Activated T-helper 17 cell treated with anti-CD3 and anti-CD28 coated beads, Interleukin-2, amount 50 U/mL, for 72 hours (primary cell): ENCODE measurements at places on chromosomes 6 and 20. TPM values are rescaled to one million over a fixed set of nuclear protein-coding genes. Genes with fewer than 3 reads are reported as not detected.

DNA sequence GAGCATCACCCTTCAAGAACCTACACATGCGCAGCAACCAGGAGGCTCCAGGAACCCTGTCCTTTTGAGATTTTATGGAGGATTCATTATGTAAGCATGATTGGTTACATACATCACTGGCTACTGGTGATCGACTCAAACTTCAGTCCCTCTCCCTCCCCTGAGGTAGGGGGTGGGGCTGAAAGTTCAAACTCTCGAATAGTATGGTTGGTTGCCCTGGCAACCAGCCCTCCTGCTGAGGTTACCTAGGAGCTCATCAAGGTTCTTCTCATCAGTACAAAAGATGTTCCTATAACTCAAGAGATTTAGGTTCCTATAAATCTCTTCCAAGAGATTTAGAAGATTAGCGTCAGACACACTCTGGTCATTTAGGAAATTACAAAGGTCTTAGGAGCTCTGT, 21.9 kb upstream of the ZSCAN9 start:
- no peak for ATAC-seq

GRCh38 chr6:131597446-131597845, 24.4 kb downstream of the ARG1 start:
- ATAC-seq, result no peak

- no peak for ATAC-seq
Measured at GRCh38 chr6:145349950-145350510, 385.3 kb downstream of the EPM2A start.

DEFB116 gene
- not detected for total RNA-seq

GRCh38 chr6:129696028-129696418, 14.0 kb downstream of the ARHGAP18 start:
- ATAC-seq, result no peak

NINL gene
- total RNA-seq, result 4.6 TPM

DNA sequence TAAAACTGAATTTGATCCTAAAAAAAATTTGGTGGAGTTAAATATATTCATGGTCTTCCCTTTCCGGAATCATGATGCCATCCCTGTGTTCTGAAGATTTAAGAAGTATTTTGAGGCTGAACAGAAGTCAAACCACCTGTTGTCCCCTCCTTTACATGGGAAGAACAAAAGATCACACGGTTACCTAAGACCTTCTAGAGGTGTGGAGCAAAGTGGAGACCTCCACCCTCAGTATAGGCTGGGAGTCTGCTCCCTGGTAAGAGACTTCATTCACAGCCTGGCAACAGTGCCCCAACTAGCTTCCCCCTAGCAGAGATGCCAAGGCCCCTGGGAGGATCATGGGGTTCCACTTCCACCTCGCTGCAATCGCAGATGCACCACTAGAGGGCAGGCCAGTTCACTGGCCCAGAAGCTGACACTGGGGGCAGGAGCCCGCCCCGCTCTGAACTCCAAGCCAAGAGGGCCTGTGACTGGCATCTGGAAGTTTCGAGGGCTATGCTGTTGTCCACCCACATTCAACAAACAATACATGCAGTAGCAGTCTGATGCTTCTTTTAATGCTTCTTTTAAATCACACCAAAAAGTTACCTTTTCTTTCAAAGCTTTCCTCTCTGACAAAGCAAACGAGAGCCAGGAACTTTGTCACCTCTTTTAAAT, 19.5 kb upstream of the UBE2J1 start:
- peak; percentile 80 for ATAC-seq

GPX5 gene
- total RNA-seq, result not detected

GRCh38 chr6:41716516-41717391, 18.7 kb downstream of the TFEB start:
- no peak for ATAC-seq

- no peak for ATAC-seq
Measured at GRCh38 chr6:168373389-168373788, 53.8 kb upstream of the DACT2 start.

MRPL14 gene
- 29.3 TPM for total RNA-seq
